Panc1 (cell line): ENCODE measurements at places on chromosomes 7 and 10.

DNA sequence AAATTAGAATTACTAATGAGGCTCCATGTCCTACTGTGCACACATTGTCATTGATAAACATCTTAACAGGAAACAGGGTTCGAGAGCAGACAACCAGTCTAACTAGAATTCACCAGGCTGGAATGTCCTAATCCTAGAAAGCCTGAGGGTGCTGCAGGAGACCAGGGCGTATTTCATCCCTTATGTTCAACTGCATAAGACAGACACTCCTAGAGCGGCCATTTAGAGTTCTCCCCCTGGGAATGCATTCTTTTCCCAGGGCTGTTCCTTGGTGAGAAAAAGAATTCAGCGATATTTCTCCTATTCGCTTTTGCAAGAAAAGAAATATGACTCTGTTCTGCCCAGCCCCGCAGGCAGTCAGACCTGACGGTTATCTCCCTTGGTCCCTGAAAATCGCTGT, 486.0 kb downstream of the REEP3 start:
- no peak for DNase-seq

- no peak for DNase-seq
These were observed 40.1 kb upstream of the RET start for GRCh38 chr10:43036481-43037428.

DNA sequence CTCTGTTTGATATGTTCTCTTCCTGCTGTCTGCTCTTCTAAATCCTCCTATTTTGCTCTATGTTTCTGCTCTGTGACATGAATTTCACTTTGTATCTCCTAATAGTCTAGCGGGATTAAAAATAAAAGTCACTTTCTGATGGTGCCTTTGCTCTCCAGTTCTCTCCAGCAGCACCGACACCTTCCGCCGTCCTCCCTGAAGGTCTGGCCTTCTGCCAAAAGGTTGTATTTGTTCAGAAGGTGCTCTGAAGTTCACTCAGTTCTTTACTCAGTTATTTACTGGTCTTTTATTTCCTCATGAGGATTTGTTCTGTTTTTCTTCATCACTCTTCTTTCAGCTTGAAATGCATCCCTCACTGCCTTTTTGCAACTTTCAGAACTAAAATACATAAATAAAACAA, 11.2 kb upstream of the EPHA1 start:
- no peak for DNase-seq

- DNase-seq: no peak
These were observed 33.9 kb downstream of the PTTG1IP2 start for GRCh38 chr7:90503367-90503766.

GRCh38 chr10:3866332-3866731, 81.3 kb upstream of the KLF6 start:
- no peak for DNase-seq

- DNase-seq: no peak
These were observed 140.7 kb downstream of the ICA1 start for GRCh38 chr7:8121243-8121642.

DNA sequence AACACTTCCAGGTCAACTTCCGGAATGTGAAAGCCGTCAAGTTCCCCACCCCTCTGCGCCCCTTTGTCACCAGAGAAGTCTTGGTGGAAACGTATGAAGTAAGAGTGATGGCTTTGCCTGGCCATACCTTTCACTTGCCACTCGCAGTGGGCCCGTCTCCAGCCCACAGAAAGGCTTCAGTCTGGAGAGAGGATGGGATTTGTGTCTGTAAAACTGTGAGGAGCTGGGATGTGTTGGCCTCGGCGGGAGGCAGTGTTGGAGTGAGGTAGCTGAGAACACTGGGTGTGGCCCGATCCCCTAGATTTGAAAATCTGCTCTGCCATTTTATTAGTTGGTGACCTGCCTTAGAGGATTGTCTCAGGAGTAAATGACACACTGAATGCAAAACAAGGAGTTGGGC, 6.4 kb downstream of the ADCK2 start:
- DNase-seq: no peak

DNA sequence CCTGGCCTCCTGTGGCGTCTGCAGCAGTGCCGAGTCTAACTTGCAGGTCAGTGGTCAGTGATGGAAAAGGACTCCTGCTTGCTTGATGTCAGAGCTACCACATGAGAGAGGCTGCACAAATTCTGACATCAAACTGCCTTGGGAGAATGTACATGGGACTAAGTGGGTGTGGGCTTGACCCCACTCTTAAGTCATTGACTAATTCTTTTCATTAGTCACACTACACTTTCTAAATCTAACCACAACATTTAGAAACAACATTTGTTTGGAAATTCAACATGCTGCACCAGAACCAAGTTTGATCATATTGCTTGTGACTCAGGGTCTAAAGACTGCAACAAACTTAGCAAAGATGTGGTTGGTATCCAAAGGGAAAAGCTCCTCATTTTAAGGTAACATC, 24.4 kb upstream of the CDC14C start:
- no peak for DNase-seq

DNA sequence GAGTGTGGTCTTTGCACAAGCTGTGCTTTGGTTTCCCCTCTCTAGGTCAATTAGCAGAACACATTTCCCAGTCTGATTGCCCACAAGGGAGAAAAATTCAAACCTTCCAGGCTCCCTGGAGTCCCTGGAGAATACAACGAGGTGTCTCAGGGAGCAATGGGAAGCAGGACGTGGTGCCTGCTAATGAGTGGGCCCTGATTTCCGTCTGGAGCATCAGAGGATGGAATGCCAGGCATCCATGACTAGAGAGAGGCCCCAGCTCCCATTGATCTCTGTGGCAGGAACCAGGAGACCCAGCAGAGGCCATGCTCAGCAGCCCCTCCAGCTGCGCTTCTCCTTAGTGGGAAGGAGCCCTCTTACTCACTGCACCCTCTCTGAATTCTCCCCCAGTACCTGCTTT, 33.2 kb upstream of the TLX1 start:
- no peak for DNase-seq
